ENCODE measurements at places on chromosomes 11 and 22. TPM values are rescaled to one million over a fixed set of nuclear protein-coding genes. Genes with fewer than 3 reads are reported as not detected.

Gene FADS1
- 108 TPM for total RNA-seq

Gene MYH9
- total RNA-seq: 539 TPM

Gene IFITM1
- 3.2 TPM for total RNA-seq

Gene TESMIN
- 22.1 TPM for total RNA-seq

DNA sequence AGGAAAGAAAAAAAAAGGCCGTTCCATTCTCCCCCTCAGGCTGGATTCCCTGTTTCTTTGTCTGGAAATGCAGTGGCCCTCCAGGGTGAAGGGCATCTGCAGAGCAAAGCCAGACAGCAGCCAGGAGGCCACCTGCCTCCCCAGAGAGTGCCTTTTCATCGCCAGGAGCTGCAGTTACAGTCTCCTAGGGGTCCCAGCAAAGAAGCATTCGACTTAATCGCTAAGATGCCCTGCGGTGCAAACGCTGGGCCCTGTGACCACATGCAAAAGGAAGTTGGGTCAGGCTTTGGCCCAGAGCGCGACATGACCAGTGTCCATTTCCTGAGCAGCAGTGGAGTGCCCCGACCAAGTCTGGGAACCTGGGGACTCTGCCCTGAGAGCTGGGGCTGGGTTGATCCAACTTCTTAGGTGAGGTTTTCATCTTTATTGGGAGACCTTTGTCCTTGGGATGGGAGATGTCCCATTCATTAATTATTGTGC lies 304.6 kb downstream of the OPCML start:
- no peak for DNase-seq
- no peak overlapping the region for H3K4me3 ChIP-seq
- no peaks in the 10 kb centered on the region for H3K27me3 ChIP-seq
- H3K36me3 ChIP-seq: no peaks in the 10 kb centered on the region
- no peak overlapping the region for H3K27ac ChIP-seq
- H3K4me1 ChIP-seq: peaks cover 36% of the 10 kb centered on the region

GRCh38 chr11:35791088-35791958 lies 128.7 kb downstream of the TRIM44 start:
- H3K27me3 ChIP-seq: no peaks in the 10 kb centered on the region
- H3K4me1 ChIP-seq: peaks cover under 1% of the 10 kb centered on the region
- no peaks in the 10 kb centered on the region for H3K36me3 ChIP-seq
- H3K27ac ChIP-seq: no peak overlapping the region
- no peak for DNase-seq

DNA sequence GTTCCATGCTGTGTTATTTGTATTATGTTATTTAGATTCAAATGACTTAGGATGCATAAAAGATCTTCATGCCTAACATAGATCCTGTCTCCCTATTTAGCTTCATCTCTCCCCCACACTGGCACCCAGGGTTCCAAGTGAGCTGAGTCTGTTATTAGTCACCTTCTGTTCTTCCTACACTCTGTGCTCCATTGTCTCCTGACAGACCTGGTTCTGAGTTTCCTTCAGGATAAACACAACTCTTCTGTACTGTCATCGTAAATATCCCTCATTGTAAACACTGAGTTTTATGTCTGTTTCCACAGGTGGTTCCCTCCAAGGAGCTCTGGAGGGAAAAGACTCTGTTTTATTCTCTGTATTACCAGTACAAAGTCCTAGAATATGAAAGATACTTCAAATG lies 8.7 kb downstream of the MMP26 start:
- H3K4me1 ChIP-seq: no peaks in the 10 kb centered on the region
- H3K36me3 ChIP-seq: no peaks in the 10 kb centered on the region
- no peak overlapping the region for H3K27ac ChIP-seq
- DNase-seq: no peak
- H3K27me3 ChIP-seq: no peaks in the 10 kb centered on the region

- no peak for DNase-seq
- no peaks in the 10 kb centered on the region for H3K27me3 ChIP-seq
- no peak overlapping the region for H3K4me3 ChIP-seq
- no peaks in the 10 kb centered on the region for H3K36me3 ChIP-seq
- peaks cover 14% of the 10 kb centered on the region for H3K4me1 ChIP-seq
Observed at GRCh38 chr11:95147364-95147905, 57.8 kb downstream of the ENDOD1 start.

DNA sequence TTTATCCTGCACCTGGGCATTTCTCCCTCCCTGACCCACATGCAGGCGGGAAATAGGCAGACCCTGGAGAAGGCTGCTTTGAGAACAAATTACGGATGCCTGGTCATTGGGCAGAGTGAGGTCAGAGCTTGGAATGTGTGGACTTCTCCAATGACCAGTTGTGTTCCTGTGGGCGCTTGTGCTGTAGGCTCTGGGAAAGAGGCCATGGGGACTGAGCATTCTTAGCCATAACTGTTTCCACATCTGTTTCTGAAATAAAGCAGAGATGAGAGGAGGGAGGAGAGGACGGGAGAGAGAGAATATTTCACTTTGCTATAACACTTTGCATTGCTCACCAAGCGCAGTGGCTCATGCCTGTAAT lies 11.2 kb upstream of the TMEM184B start:
- no peaks in the 10 kb centered on the region for H3K27me3 ChIP-seq
- H3K27ac ChIP-seq: peak overlapping the region; percentile 88
- no peaks in the 10 kb centered on the region for H3K36me3 ChIP-seq
- DNase-seq: no peak
- peaks cover 37% of the 10 kb centered on the region for H3K4me1 ChIP-seq

Measured in Caco-2 (cell line).